ENCODE measurements at places on chromosomes 6 and 20. TPM values are rescaled to one million over a fixed set of nuclear protein-coding genes. Genes with fewer than 3 reads are reported as not detected.

- H3K4me1 ChIP-seq, result peaks cover 84% of the 10 kb centered on the region
- peak overlapping the region; percentile 84 for H3K4me3 ChIP-seq
- H3K36me3 ChIP-seq, result peaks cover 48% of the 10 kb centered on the region
- no peaks in the 10 kb centered on the region for H3K27me3 ChIP-seq
- H3K27ac ChIP-seq, result peak overlapping the region; percentile 97
Measured at GRCh38 chr20:1674361-1674760, 16.8 kb upstream of the SIRPG start.

Gene ZNFX1
- total RNA-seq, result 64.2 TPM

Gene TEAD3
- 0.43 TPM for total RNA-seq

Gene PRR3
- total RNA-seq, result 22.5 TPM

DNA sequence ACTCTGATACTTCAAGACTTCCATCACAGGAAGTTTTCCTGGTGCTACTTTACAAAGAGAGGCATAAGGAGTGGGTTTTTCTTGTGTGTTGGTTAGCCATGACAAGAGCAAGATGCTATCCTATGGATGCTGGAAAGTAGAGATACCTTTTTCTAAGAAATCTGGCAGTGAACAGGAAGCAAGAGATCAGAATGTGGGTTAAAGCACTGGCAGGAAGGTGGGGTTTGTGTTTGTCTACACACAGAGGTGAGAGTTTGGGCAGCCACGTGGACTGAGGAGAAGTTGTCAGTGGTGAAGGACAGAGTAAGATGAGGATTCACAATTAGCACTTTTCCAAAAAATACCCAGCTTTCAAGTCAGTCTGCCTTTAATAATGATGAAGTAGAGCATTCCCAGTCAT, 17.9 kb downstream of the SLC2A12 start:
- peaks cover 23% of the 10 kb centered on the region for H3K4me1 ChIP-seq
- peaks cover 3% of the 10 kb centered on the region for H3K36me3 ChIP-seq
- H3K4me3 ChIP-seq, result peak overlapping the region; percentile 46
- H3K27me3 ChIP-seq, result peaks cover 9% of the 10 kb centered on the region

DNA sequence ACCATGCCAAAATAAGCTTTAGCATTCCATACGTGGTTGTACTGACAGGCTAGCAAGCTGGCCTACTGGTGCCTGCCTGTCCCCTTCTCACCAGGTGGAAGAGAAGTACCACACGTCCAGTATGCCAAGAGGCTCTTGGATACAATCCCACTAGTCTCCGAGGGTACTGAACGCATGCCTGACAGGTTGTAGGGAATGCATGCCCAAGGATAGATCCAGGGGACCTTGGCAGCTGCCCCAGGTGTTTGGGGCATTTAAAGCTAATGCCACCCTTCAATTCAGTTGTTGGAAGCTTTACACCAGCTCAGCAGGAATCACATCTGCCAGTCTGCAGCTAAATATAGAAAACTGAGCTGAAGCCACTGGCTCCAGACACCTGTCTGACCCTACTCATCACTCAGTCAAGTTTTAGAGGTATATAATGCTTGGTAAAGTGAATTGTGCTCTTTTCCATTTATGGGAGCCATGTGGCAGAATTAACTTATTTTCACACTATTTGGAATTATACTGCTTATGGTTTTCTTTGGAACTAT, 4.9 kb downstream of the TUBB2B start:
- peaks cover 53% of the 10 kb centered on the region for H3K27me3 ChIP-seq
- H3K27ac ChIP-seq, result no peak overlapping the region
- peaks cover 3% of the 10 kb centered on the region for H3K36me3 ChIP-seq
- peaks cover 2% of the 10 kb centered on the region for H3K4me1 ChIP-seq
- no peak for DNase-seq
- no peak overlapping the region for H3K4me3 ChIP-seq

Gene CEP162
- 8.3 TPM for total RNA-seq

DNA sequence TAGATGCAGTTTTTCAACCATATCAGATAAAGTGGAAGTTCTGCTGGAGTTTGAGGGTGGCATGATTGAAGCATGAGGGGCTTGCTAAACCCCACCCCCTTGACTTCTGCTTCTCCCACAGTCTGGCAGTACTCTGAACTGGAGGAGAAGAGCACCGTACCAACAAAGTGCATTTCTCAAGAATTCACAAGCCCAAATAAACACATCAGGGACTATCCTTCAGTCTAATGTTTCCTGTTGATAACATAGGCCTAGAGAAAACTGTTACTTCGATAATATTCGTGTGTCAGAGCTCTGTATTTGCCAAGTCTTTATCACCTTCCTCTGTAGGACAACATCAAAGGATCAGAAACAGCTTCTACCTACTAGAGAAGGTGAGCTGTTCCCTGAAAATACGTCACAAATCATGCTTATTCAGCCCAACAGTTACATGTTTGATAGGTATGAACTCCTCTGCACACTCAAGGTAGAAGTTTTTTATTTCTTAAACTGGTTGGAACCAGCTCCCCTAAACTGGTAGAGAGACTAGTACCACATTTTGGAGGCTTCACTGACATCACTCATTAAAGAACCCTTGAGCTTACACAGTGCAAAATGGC, 153.2 kb upstream of the PRND start:
- H3K27me3 ChIP-seq, result peaks cover 9% of the 10 kb centered on the region
- H3K27ac ChIP-seq, result no peak overlapping the region
- no peak for DNase-seq

- H3K4me3 ChIP-seq, result no peak overlapping the region
- DNase-seq, result no peak
- H3K27me3 ChIP-seq, result no peaks in the 10 kb centered on the region
- H3K27ac ChIP-seq, result no peak overlapping the region
- peaks cover 14% of the 10 kb centered on the region for H3K36me3 ChIP-seq
Measured at GRCh38 chr6:37315157-37315515, 38.6 kb upstream of the RNF8 start.

DNA sequence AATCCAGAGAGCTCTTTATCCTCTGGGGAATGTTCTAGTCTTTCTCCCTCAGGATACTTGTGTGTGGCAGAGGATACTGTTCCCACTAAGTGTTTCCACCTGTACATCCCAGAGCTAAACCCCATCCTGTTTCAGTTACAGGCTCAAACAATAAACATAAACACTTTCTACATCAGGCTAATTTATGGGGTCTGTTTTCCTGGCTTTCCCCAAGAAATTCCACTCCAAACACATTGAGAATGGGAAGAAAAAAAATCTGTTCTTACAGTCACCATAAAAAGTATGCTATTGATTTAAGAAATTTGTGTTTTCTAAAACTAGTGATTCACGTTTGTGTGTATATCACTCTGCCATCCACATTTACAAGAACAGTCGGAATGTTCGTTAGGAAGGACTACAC, 293.9 kb upstream of the FOXQ1 start:
- no peaks in the 10 kb centered on the region for H3K36me3 ChIP-seq
- H3K4me1 ChIP-seq, result no peaks in the 10 kb centered on the region
- H3K27me3 ChIP-seq, result peaks cover 2% of the 10 kb centered on the region
- DNase-seq, result no peak
- H3K27ac ChIP-seq, result no peak overlapping the region

Gene MEP1A
- not detected for total RNA-seq

Gene ARG1
- total RNA-seq, result not detected

- H3K4me3 ChIP-seq, result no peak overlapping the region
- peaks cover 2% of the 10 kb centered on the region for H3K4me1 ChIP-seq
- no peak for DNase-seq
- peaks cover 5% of the 10 kb centered on the region for H3K36me3 ChIP-seq
- H3K27me3 ChIP-seq, result no peaks in the 10 kb centered on the region
Measured at GRCh38 chr6:139330306-139330705, 38.5 kb upstream of the TXLNB start.

- H3K4me1 ChIP-seq, result peaks cover 3% of the 10 kb centered on the region
- no peak overlapping the region for H3K27ac ChIP-seq
- H3K4me3 ChIP-seq, result no peak overlapping the region
- peaks cover 11% of the 10 kb centered on the region for H3K27me3 ChIP-seq
- no peak for DNase-seq
- H3K36me3 ChIP-seq, result no peaks in the 10 kb centered on the region
Measured at GRCh38 chr6:31125586-31126363, 5.5 kb upstream of the CDSN start.

DNA sequence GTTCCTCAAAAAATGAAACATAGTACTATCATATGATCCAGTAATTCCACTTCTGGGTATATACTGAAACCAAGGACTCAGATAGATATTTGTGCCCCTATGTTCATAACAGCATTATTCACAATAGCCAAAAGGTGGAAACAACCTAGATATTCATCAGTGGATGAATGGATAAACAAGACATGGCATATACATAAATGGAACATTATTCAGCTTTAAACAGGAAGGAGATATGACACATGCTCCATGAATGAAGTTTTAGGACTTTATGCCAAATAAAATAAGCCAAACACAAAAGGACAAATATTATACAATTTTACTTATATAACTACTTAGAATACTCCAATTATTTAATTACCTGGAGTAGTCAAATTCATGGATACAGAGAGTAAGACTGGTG, 16.4 kb downstream of the PLCB1 start:
- H3K27me3 ChIP-seq, result peaks cover 5% of the 10 kb centered on the region
- DNase-seq, result no peak
- no peak overlapping the region for H3K4me3 ChIP-seq
- peaks cover 1% of the 10 kb centered on the region for H3K36me3 ChIP-seq

- no peak for DNase-seq
- H3K27ac ChIP-seq, result no peak overlapping the region
Measured at GRCh38 chr6:112349636-112349934, 2.5 kb downstream of the RFPL4B start.

DNA sequence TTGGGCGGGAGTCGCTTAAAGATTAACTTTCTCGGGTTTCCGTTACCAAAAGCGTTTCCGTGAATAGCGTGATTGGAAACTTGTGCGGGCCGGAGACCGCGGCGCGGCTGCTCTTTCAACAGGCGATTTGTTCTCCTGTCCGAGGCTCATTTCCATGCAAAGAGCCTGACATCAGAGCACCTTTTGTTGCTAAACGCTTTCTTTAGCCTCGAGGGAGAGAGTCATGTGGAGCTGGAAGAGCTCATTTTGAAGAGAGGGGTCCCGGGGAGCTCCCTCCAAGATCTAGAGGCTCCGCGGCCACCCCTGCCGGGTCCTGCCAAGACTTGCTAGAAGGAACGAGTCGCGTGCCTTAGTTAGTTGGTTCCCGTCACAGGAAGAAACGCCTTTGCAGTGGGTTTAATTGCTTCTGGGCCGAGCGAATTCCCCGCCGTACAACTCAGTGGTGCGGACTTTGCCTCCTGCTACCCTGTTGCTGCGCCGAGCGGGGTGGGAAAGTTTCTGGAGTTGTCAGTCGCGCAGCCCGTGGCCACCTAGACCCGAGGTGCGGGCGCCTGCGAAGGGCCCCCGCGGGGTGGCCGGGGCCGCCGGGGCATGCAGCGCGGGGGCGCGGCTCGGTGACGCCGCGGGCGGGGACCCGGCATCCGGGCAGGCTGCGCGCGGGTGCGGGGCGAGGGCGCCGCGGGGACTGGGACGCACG, at the start of gene SASH1:
Gene SASH1, plus strand, starts transcription at position 489 of the 697 bp plus-strand sequence. CDS start 230 bp downstream, outside the sequence.
- H3K36me3 ChIP-seq, result no peaks in the 10 kb centered on the region
- H3K27ac ChIP-seq, result no peak within 1 kb of the TSS
- peak; percentile 36 for DNase-seq
- peak within 1 kb of the TSS; percentile 79 for H3K4me3 ChIP-seq
- H3K27me3 ChIP-seq, result peaks cover 50% of the 10 kb centered on the region

Gene KCNK5
- 8.5 TPM for total RNA-seq

Gene POU5F1
- total RNA-seq, result 0.34 TPM

Gene PTK6
- total RNA-seq, result 0.31 TPM

GRCh38 chr20:49447946-49448809, 34.3 kb downstream of the KCNB1 start:
- H3K4me1 ChIP-seq, result no peaks in the 10 kb centered on the region
- no peak overlapping the region for H3K4me3 ChIP-seq
- H3K27me3 ChIP-seq, result peaks cover 24% of the 10 kb centered on the region
- no peaks in the 10 kb centered on the region for H3K36me3 ChIP-seq

DNA sequence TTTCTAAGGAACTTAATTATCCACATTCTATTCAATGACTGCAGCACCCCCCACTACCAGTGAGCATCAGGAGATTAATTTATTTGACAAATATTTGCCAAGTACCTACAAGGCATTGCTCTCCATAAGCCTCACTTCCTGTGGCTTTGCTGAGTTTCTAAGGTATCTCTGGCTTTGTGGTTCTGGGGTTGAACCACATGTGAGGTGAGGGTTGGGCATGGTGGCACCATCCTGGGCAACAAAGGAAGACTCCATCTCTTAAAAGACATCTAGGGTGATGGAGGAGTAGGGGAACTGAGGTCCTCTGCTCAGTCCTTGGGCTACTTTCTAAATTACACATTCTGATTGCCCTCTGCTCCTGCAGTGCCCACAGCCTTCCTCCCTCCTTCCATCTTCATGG, 25.5 kb upstream of the WFDC2 start:
- peaks cover 33% of the 10 kb centered on the region for H3K4me1 ChIP-seq
- peaks cover 25% of the 10 kb centered on the region for H3K27me3 ChIP-seq
- peak overlapping the region; percentile 41 for H3K4me3 ChIP-seq
- H3K27ac ChIP-seq, result peak overlapping the region; percentile 66
- no peaks in the 10 kb centered on the region for H3K36me3 ChIP-seq

- no peaks in the 10 kb centered on the region for H3K4me1 ChIP-seq
- H3K36me3 ChIP-seq, result no peaks in the 10 kb centered on the region
- DNase-seq, result no peak
- no peak overlapping the region for H3K4me3 ChIP-seq
Measured at GRCh38 chr6:149422581-149422980, 22.5 kb downstream of the SUMO4 start.

GRCh38 chr6:82525775-82526495, 162.3 kb downstream of the TPBG start:
- no peaks in the 10 kb centered on the region for H3K27me3 ChIP-seq
- no peak overlapping the region for H3K27ac ChIP-seq
- no peak overlapping the region for H3K4me3 ChIP-seq

Gene OR2J3
- not detected for total RNA-seq

Gene VGLL2
- total RNA-seq, result not detected

GRCh38 chr6:13436399-13437217, 50.8 kb downstream of the GFOD1 start:
- peak overlapping the region; percentile 20 for H3K27ac ChIP-seq
- H3K4me3 ChIP-seq, result peak overlapping the region; percentile 49
- DNase-seq, result no peak
- peaks cover 15% of the 10 kb centered on the region for H3K36me3 ChIP-seq
- peaks cover 56% of the 10 kb centered on the region for H3K4me1 ChIP-seq

GRCh38 chr6:71608646-71609045, 277.7 kb upstream of the RIMS1 start:
- no peak overlapping the region for H3K27ac ChIP-seq
- DNase-seq, result no peak

DNA sequence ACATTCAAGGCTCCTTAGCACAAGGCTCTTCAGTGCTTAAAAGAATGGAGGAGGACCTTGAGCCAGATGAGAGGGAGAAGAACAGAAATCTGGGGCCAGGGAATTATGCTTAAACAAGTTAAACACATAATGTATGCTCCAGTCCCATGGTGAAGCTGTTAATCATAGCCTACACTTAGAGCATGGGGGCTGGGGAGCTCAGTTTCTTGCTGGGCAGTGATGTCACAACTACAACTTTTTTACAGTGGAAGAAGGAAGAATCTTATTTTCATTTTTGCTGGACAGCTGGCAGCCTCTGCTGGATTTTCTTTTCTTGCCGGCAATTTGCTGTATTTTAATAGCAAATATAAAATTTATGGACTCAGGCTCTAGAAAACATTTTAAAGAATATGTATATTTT, 432.5 kb downstream of the CD109 start:
- H3K4me1 ChIP-seq, result no peaks in the 10 kb centered on the region
- DNase-seq, result no peak
- H3K27ac ChIP-seq, result no peak overlapping the region
- no peak overlapping the region for H3K4me3 ChIP-seq

Gene GGTLC1
- not detected for total RNA-seq

GRCh38 chr6:20540683-20541082, 6.4 kb downstream of the CDKAL1 start:
- no peaks in the 10 kb centered on the region for H3K27me3 ChIP-seq
- H3K4me3 ChIP-seq, result no peak overlapping the region
- H3K4me1 ChIP-seq, result peaks cover 47% of the 10 kb centered on the region
- H3K36me3 ChIP-seq, result peaks cover 31% of the 10 kb centered on the region
- DNase-seq, result no peak

All from activated naive CD8-positive, alpha-beta T cell treated with anti-CD3 and anti-CD28 coated beads, Interleukin-2, amount 10 ng/mL, durations not matched to agents 7 days and 5 days (primary cell).